Osteoblast (primary cell): ENCODE measurements at places on chromosomes 7 and 10.

GRCh38 chr7:124783271-124783670 is 17.7 kb upstream of the GPR37 start:
- DNase-seq, result no peak

GRCh38 chr7:121744319-121744718 is 128.6 kb upstream of the PTPRZ1 start:
- DNase-seq, result no peak

DNA sequence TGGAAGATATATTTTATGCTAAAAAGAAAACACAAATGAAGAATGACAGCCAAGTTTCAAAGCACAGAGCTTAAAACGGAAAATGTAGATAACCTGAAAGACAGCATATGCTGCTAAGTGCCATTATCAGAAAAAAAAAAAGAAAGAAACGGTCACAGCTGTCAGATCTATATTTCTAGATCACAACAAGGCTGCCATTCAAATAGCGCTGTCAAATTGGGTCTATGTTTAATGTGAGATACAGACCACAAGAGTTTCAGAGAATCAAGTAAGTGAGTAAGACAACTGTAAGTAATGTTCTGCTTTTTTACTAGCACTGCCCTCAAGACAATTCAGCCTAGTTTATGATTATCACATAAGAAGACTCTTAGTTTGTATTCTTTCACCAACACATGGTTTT is 66.1 kb upstream of the RNF148 start:
- DNase-seq, result no peak

- no peak for DNase-seq
Measured at GRCh38 chr7:78224923-78225322, 426.4 kb downstream of the PHTF2 start.

DNA sequence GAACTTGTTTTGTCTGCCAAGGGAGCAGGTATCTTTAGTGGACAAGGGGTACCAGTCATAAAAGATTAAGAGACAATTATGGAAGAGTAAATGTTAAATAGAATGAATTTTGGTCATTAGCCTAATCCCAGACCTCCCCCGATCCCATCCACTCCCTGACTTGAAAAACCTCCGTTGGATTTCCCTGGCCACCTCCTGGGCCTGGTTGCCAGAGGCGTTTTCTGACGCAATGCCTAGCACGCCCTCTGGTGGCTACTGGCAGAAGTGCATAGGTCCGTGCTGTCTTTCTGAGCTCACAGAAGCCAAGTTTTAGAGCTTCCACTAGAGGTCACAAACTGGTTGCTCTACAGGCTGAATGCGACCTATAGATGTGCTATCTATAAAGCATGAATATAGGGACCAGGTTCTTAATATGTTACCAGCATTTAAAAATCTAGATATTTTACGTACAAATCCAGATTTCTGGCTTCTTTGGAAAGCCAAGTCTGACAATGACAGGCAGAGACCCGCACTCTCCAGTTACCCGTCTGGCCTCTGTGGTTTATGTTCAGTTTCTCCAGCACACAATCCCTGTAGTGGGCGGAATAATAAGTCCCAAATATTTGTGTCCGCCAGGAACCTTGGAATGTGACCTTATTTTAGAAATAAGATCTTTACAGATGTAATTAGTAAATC is 39.8 kb downstream of the SPOCK2 start:
- DNase-seq, result peak; percentile 95

- DNase-seq, result no peak
Measured at GRCh38 chr10:72267381-72267780, 6.3 kb upstream of the DDIT4 start.

DNA sequence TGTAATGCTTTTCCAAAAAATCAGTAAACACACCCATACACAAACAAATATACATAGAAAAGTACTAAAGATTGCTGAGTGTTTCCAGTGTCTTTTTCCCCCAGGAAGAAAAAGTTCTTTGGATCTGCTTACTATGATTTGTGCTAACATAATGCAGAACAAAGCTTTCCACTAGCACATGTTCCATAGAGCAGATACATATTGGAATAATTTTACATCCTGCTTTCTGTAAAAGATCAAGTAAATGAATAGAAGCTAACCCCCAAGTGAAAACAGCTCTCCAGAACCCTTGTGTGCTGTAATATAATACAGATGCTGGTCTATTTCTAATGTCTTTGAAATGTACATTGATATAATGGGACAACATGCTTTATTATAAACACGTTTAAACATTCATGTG is 125.5 kb downstream of the PON1 start:
- no peak for DNase-seq

GRCh38 chr7:106542550-106543220 is 118.3 kb downstream of the CCDC71L start:
- DNase-seq, result peak; percentile 78

DNA sequence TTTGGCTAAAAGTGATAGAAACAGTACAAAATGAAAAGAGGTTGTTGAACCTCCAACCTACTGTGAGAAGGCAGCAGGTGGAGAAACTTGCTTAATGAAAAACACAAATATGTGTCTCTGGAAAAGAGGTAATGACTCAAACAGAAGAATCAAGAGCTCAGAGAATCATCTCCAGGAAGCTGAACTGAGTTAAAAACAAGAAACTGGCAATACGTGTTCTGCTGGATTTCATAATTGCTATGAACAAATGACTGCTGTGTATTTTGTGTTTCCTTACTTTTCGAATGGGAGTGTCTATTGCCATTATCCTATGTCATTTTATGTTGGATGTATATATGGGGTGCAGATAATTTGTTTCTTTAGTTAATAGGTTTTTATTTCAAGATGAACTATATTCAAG is 401.1 kb downstream of the DGKB start:
- DNase-seq, result no peak

DNA sequence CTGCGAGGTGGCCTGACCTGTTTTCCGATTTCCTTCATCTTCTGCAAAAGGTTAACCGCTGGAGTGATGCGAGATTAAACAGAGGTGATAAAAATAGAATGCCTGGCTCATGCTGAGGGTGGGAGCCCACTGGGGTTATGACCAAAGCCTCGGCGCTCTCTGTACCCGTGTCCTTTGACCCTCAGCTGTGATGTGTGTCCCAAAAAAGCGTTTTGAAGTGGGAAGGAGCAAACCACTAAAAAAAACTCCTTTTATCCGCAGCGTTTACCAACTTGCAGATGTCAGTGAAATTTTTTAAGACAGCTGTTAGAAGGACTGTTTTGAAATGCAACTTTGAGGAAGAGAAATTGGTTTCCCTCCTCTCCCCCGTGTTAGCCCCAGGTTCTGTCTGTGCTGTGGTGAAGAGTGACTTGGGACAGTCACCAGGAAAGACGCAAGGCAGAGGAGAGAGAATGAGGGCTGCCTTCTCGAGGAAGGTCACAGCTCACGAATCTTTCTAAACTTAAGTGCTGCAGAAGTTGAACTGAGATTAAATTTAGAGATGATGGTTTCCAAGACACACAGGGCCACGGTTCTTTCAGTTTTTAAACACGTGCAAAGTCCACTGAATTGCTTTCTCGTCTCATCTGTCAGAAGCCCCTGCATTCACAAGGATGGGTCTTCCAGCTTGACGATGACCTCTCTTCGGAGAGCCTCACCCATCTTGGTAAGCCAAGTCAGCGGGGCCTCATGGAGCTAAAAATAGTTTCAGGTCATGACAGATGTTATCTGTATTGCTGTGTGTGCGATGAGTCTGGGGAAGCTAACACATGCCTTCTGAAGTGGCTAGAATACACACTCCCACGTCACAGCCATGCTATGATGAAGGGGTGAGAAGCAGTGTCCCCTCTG is 27.6 kb downstream of the AMZ1 start:
- DNase-seq, result peak; percentile 77

GRCh38 chr7:42244828-42245227 is 7.8 kb upstream of the GLI3 start:
- no peak for DNase-seq

- no peak for DNase-seq
Measured at GRCh38 chr7:5234852-5235831, 45.1 kb downstream of the WIPI2 start.

DNA sequence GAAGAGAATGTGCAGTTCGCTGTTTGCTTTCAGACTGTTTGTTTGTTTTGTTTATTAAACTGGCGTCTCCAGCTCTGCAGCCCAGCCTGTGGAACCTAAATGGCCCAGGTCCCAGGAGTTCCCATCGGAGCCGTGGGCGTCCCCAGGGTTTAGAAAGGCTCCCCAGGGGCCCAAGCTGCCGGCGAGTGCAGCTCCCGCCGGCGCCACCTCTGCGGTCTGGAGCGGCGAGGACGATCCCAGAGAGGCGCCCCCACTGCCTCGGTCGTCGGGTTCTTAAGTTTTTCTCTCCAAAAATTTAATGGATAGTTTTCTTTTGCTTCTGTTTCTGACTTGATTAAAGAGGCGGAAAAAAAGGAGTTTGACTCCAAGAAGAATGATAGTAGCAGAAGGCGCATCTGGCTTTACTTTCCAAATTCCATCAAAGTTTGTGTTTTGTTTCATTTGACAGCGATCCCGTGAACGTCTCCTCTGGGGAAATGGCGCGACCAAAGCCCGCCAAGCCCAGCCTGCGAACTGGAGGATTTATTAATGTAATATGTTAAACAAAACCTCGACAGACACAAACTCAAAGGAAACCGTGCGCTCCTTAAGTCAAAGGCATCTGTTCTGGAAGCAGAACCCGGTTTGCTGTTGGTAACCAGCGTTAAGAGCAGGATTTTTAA is 718 bp upstream of the FZD1 start:
- DNase-seq, result peak; percentile 88

DNA sequence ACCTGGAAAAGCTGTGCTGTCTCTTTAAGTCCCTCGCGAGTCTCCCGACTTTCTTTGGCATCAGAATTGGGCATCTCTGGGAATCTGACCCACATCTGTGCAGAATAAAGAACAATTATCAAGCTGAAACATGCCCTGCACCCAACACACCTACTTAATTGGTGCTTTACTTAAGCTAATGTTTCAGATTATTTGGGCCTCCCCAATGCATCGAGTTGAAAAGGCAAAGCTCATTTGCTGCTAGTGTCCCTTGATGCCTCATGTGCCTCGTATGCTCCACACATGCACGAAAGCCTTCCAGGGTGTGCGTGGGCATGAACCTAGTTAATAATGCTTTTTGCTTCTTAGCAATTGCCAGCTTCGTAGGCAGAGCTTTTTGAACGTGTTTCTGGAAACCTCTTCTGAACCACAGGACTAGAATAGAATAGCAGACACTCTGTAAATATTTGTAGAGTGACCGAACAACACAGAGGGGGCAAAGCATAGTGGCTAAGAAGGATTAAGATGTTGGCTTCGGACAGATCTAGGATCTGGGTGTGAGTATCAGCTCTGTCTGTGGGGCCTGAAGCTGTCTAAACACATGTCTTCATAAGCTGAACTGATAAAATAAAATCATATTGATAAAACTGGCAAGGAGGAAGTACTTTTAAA is 26.7 kb upstream of the FGFR2 start:
- no peak for DNase-seq

GRCh38 chr7:131829947-131830558 is 273.6 kb upstream of the PODXL start:
- no peak for DNase-seq

DNA sequence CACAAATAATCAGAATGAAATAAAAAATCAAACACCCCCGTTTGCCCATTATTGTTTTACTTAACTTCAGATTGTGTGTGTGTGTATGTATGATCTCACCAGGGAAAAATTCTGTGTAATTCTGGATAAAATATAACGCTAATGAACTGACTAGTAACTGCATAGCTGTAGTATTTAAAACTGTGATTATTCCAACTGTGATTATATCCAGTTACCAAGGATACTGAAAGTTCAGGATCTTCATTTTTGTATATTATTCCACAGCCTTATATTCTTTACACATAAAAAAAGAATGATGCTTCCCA is 2.9 kb downstream of the TWIST1 start:
- peak; percentile 48 for DNase-seq

DNA sequence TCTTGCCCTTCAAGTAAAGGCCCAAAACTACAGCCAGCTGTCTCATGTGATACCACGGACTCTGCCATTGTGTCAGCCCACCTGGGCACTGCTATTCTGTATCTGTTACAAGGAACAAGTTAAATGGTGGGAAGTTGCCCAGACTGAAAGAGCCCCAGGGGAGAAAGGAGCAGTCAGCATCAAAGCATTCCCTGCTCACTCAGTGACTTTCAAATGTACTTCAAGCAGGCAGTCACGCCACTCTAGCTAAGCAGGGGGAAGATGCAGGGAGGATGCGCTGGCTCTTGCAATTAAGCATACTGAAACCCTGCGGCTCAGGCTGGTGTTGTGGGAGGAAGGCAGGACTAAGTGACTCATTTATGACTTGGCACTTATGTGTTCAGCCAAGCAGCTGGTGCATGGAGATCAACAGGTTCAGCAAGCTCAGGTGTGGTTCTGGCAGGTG is 1249.6 kb downstream of the TYW1 start:
- no peak for DNase-seq

- no peak for DNase-seq
Measured at GRCh38 chr7:37198041-37198905, 250.4 kb downstream of the ELMO1 start.

- no peak for DNase-seq
Measured at GRCh38 chr7:27010068-27010467, 85.7 kb downstream of the HOXA1 start.

GRCh38 chr7:94655848-94656657 is at the start of gene SGCE:
Gene SGCE, minus strand, starts transcription at chr7:94656133. Its CDS starts 35 bp downstream, at chr7:94656098.
- peak; percentile 95 for DNase-seq

DNA sequence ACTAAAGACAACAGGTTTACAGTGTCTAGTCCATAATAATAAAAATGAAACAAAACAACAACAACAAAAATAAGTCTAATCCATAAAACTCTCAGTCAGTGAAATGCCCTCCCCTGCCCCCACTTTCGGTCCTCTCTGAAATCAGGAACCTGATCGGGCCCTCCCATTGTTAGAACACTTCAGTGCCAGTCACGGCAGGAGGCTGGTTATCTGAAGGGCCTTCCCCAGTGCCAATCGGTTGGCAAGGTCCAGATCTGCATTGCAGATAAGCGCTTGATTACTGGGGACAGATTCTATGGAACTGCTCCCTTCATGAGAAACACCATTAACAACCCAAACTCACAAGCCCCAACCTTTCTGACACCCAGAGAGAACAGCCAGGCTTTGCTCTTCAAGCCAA is 72.2 kb upstream of the EEPD1 start:
- DNase-seq, result no peak

GRCh38 chr7:151435103-151435916 is 4.6 kb downstream of the CRYGN start:
- DNase-seq, result peak; percentile 80

- DNase-seq, result peak; percentile 83
Measured at GRCh38 chr10:119410361-119411116, 132.0 kb downstream of the RGS10 start.

- DNase-seq, result no peak
Measured at GRCh38 chr7:124630395-124630794, 135.2 kb downstream of the GPR37 start.
